ENCODE measurements at places on chromosomes 13 and 19.

DNA sequence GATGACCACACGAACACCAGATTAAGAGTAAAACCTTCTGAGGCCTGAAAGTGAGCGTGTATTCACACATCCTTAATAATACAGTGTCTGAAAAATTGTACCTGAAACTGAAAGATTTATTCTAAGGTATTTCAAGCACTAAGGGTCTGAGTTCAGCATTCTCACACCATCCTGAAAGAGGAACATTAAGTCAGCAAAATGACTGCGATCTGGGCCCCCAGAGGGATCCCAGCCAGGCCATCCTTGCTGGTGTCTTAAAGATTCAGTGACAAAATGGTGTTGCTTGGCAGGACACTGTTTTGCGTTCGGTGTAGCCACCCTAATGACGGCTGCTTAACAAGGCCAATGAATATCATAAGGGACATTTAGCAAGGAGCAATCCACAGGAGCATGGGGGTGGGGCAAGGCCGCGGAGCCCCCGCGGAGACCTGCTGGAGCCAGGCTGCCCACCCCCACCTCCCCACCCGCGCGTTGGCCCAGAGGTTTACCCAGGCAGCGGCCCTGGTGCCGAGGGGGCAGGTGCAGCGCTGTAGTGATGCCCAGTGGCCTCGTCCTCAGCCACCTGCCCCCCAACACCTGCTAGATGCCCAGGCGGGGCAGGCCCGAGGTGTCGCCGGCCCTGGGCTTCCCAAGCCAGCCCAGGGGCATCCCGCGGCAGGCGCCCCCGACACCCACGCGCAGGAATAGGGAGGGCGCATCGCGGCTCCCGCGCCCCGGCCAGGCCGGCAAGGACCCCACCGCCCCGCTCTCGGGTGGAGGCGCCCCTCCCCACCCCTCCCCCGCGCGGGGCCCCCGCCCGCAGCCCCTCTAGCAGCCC, 742 bp downstream of the NALCN start:
- DNase-seq, result no peak

GRCh38 chr13:111912991-111913760, 153.8 kb upstream of the SOX1 start:
- no peak for DNase-seq

- no peak for DNase-seq
Measured at GRCh38 chr13:100403675-100404074, 184.9 kb downstream of the GGACT start.

DNA sequence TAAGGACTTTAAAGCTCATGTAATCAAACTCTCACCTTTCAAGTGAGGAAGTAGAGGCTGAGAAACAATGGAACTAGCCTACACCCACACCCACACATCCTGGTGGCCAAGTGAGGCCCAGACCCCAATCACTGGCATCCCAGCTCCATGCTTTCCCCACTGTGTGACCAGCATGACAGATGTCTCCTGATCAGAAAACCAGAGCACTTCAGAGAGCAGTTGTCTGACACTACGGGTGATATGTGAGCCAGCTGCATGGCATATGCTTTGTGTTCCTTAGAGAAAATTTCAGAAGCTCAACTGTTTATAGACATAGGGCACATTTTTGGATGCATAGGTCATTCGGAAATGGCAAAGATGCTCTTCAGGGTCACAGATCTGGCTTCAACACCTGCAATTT, 315.2 kb downstream of the NDFIP2 start:
- no peak for DNase-seq

DNA sequence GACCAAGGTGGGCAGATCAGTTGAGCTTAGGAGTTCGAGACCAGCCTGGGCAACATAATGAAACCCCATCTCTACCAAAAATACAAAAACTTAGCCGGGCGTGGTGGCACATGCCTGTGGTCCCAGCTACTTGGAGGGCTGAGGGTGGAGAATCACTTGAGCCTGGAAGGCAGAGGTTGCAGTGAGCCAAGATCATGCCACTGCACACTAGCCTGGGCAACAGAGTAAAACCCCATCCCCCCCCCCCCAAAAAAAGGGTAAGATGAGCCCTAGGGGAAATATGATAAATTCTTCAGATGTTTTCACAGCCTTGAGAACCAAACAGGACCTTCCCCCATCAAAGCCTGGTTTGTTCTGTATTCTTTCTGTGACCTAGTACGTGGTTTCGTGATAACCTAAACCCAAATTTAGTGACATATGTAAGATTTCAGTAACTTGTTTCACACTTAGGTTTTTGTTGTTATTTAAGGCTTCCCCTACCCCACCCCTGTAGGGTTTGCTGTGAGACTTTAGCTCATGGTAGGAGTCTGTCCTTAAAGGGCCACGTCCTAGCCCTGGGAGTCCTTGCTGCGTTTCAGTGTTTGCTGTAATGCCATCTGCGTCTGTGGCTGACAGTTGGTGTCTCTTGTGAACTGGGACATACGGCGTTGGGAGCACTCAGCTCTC, 49.6 kb downstream of the MYO9B start:
- no peak for DNase-seq

DNA sequence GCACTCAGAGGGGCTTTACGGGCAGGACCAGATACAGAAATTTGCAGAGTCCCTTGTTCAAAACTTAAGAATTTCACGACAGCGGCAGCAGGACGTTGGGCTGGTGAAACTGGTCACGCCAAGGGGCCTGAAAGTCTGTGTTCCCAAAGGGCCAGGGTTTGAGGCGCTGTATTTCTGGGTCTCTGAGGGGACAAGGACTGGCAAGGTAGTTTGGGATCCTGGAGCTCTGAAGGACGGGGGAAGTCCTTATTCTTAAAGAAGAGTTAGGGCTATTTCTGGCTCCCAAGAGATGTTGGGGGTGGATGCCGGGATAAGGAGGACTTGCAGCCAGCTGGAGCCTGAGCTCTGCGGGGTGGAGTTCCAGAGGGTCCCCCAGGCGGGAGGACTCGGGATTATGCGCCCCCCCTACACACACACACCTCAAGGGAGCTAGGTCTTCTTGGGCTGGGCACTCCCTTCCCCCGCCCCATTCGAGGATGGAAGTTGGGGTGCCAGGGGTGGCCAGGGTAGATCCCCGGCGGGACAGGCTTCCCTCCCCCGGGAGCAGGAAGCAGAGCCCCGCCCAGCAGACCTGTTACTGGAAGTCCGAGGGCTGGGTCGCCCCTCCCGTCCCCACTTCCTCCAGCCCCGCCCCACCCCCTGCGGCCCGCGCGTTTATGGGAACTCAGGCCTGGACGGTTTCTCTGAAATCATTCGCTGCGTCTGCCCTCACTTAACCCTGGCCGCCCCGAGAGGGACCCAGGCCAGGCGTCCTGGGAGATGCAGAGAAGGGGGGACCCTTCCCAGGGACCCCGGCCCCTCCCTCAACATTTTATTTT, 5.6 kb downstream of the BCL3 start:
- peak; percentile 61 for DNase-seq

- no peak for DNase-seq
Measured at GRCh38 chr13:31431722-31432137, 232.0 kb downstream of the B3GLCT start.

- no peak for DNase-seq
Measured at GRCh38 chr19:37790244-37790925, 11.0 kb upstream of the ZNF573 start.

DNA sequence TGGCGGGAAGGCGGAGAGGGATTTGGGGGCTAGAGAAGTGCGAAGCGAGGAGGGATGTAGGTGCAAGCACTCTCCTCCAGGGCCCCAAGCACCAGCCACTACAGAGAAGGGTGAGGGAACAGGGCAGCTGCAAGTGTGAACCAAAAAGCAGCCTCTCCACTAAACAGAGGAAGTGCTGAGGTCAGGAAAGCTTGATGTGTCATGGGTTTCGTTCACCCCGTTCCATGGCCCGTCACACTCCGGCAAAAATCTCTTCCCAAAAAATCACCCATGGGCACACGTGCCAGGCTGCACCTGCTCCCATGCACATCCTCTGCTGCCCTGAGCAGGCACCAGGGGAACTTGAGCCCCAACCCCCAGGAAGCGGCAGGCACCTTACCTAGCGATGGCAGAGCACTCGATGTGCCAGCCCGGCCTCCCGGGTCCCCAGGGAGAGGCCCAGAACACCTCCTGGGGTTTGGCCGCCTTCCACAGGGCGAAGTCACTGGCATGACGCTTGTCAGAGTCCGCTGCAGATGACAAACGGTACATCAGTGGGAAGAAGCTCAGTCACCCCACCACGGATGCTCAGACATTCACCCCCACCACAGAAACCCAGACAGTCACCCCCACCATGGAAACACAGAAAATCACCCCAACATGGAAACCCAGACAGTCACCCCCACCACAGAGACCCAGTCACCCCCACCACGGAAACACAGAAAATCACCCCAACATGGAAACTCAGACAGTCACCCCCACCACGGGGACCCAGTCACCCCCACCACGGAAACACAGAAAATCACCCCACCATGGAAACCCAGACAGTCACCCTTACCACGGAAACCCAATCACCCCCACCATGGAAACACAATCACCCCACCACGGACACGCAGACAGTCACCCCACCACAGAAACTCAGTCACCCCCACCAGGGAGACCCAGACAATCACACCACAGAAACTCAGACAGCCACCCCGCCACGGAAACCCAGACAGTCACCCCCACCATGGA, 29.0 kb downstream of the CARS2 start:
- DNase-seq, result no peak

DNA sequence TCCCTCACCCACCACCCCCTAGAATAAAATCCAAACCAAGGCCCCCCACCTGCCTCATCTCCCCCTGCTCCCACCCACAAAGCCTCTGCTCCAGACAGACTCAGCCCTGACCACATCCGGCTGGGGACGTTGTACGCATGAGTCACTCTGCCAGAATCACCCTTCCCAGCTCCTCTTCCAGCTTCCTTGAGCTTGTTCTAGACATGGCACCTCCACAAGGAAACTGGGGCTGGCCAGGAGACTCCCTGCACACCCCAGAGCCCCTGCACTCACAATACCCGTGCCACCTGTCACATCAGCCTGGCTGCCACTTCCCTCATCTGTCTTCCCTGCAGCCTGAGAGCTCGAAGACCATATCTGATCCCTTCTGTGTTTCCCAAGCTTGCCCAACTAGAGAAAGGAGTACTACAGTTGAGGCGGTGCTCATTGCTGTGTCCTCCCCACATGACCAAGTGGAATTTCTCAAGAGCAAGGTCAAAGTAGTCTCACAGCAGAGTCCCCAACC, 9.7 kb downstream of the DEDD2 start:
- no peak for DNase-seq

DNA sequence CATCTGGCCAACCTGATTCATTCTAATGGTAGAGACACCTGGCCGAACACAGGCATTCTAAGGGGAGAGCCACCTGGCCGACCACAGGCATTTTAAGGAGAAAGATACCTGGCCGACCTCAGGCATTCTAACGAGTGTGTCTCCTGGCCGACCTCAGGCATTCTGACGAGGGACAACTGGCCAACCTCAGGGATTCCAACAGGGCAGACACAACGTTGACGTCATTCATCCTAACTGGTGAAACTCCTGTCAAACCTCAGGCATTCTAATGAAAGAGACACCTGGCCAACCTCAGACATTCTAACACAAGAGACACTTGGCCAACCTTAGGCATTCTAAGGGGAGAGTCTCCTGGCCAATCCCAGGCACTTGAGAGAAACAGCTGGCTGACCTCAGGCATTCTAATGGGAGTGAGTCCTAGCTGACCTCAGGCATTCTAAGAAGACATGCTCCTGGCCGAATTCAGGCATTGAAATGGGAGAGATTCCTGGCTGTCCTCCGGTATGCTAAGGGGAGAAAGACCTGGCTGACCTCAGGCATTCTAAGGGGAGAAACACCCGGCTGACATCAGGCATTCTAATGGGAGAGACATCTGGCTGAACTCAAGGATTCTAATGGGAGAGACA, 1352.5 kb downstream of the UQCRFS1 start:
- no peak for DNase-seq

DNA sequence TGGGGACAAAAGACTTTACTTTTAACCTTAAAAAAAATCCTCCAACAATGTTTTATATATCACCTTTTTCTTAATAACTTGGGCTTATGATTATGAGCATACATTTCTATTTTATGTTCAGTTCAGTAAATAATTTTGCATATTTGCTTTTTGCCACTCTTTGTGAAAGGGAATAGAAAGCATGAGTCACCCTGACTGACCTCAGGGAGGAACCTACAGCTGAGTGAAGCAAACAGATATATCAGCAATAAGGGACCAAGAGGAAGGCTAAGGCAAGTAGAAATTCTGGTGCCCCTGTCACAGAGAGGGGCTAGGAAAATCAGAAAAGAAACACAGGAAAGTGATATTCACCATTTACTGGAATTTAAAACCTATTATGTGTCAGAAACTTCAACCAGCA, 37.2 kb upstream of the SOHLH2 start:
- DNase-seq, result no peak

- no peak for DNase-seq
Measured at GRCh38 chr13:111215081-111216047, 100.3 kb downstream of the ARHGEF7 start.

- no peak for DNase-seq
Measured at GRCh38 chr19:49954933-49955332, 6.0 kb downstream of the SIGLEC11 start.

DNA sequence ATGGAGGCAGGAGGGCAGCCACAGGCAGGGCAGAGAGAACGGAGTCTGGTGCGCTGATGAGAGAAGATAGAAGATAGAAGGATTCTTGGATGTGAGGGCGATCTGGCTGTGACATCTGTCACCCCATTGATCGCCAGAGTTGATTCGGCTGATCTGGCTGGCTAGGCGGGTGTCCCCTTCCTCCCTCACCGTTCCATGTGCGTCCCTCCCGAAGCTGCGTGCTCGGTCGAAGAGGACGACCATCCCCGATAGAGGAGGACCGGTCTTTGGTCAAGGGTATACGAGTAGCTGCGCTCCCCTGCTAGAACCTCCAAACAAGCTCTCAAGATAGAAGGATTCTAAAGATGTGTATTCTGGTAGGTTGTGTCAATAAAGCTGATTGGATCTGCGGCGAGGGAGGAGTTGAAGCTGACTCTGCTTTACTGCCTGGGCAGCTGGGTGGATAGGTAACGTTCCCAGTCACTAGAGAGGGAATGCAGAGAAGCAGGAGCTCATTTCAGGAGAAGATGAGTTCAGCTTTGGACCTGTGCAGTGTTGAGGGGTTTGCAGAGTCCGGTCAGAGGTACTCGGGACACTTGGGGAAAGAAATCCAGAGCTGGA, 5.1 kb downstream of the UBAC2 start:
- DNase-seq, result no peak

GRCh38 chr13:27961227-27962085, 7.7 kb downstream of the CDX2 start:
- DNase-seq, result no peak

DNA sequence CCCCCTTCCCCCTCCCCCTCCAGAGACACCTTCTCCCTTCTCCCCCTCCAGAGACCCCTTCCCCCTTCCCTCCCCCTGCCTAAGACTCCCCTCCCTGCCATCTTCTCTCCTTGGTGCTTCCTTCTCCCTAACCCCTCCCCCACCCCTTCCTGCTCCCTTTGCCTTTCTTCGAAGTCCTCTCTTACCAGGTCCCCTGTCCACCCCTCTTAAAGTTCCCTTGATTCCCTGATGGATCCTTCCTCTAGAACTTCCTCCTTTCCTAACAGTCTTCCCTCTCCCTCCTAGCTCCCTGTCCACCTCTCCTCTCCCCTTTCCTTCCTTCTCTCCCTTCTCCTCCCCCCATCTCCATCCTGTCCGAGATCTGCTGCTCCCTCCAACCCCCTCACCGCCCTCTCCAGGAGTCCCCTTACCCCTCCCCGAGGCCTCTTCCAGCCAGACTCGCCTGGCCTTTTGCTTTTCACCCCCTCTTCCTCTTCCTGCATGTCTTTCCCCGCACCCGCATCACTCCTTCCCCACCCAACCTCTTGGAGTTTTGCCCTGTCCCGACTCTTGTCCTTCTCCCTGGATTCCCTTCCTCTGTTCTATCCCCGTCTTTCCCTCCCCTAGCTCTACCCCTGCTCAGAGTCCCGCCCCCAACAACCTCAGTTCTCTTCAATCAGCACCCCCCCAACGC, 3.1 kb downstream of the TNFSF9 start:
- no peak for DNase-seq

Measured in activated T-helper 1 cell treated with anti-CD3 and anti-CD28 coated beads, Interleukin-2, amount 50 U/mL, for 16 hours (primary cell).